Right lobe of liver (tissue), 6 donors: ENCODE measurements at places on chromosomes 6 and 20. TPM values are rescaled to one million over a fixed set of nuclear protein-coding genes. Genes with fewer than 3 reads are reported as not detected.

- DNase-seq, result no peak
Measured at GRCh38 chr20:46701556-46701955, 7.9 kb upstream of the SLC2A10 start.

- no peak for DNase-seq
Measured at GRCh38 chr20:51400051-51400926, 142.2 kb downstream of the NFATC2 start.

- DNase-seq, result peak; percentile 29
Measured at GRCh38 chr20:10611357-10611756, 62.4 kb downstream of the JAG1 start.

GRCh38 chr6:157169656-157170055 is 153.7 kb downstream of the TMEM242 start:
- no peak for DNase-seq

GRCh38 chr6:168607272-168608112 is 166.5 kb downstream of the SMOC2 start:
- DNase-seq, result no peak

DNA sequence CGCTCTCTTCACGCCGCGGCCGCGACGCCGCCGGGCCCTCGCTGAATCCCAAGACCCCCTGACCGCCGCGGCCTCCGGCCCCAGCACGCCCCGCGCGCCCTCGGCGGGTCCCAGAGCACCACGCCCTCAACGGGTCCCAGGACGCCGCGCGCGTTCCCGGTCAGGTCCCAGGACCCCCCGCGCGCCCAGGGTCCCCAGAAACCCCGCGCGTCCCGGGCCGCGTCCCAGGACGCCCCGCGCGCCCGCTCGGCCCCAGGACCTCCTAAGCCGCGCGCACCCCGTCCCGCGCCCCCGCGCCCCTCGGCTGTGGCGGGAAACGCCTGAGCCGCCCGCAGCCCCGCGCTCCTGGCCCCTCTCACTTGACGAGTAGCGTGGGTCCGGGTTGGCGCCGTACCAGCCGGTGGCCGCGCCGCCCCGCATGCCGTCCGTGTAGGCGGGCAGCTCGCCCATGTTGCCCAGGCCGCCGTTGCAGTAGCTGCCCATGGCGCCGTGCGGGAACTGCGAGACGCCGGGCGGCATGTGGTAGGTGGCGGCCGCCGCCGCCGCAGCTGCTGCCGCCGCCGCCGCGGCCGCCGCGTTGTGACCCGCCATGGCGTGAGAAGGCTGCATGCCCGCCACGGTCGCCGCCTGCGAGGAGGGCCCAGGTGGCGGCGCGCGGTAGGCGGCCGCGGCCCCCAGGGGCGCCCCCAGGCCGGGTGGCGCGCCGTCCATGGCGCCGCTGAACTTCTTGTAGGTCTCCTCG is 556 bp downstream of the NKX2-4 start:
- no peak for DNase-seq

DNA sequence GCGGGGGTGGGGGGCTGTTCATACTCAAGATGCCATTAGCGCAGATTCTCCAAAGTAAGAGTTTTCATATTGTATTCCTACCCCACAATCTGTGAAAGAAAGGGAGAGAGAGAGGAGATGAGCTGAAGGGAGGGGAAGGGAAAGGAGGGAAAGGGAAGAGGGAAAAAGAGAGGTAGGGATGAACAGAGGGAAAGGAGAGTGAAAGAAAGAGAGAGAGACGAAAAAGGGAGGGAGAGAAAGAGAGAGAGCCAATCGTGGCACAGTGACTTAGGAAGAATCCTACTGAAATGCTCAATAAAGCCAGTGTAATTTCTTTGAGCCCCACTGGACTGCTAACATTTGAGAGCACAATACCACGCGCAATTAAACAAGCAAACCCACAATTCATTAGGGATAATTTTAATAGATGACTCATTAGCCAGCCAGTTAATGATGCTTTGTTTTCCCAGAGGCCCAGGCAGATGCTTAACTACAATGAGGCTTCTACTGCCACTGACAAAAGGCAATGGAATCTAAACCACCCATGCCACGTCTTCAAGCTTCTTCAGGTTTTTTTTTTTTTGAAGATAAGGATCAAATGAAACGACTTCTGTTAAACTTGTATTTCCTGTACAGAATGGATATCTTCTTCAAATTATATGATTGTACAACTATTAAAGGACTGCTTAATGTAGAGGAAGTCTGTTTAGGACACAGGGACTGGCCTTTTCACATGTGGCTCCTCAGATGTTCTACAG is 306.8 kb downstream of the FOXC1 start:
- no peak for DNase-seq

Gene LRRC73
- 0.26 TPM for total RNA-seq
